ENCODE measurements at places on chromosomes 7 and 10.

DNA sequence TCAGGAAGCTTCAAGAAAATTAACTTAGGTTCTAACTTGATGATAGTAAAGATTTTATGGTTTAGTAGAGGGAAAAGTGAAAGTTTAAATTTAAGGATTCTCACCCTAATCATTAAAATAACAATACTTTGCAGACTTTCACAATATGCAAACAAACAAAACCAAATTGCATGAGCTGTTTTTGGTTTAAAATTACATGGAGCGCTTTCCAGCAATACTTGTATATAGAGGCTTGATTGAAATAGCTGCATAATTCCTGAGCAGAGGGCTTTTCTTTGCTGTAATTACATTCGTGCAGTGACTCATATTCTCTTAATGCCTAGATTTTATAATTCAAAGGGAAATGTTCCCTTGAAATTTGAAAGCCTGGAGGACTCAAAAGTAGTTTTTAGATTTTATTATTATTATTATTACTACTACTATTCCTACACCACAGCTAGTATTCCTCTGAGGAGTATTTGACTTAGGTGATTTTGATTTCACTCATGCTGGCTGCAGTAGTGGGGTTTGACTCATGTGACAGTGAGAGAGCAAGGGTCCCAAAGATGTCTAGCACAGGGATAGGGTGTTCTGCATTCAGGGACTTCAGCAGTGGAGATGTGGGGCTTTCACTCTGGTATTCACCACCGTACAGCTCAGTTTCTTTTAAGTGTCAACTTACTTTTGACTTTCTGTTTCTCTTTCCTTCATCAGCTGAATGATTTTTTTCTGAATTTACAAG is 138.1 kb downstream of the ADAM22 start:
- DNase-seq, result no peak

DNA sequence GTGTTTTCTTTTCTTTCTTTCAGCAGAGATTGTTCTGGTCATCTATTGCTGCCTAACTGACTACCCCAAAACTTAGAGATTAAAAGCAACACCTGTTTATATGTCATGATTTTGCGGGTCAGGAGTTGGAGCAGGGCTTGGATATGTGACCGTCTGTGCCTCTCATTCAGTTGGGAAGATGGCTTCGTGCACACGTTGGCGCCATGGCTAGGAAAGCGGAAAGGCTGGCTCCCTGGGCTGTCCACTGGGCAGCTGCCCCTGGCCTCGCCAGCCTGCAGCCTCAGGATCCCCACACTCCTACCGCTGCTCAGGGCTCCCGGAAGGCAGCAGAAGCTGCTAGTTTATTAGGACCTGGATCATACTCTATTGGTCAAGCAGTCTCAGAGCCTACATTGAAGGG is 638.1 kb upstream of the FOXK1 start:
- DNase-seq, result no peak

- DNase-seq, result no peak
These were observed 162.1 kb downstream of the TCF7L2 start for GRCh38 chr10:113111900-113112853.

- DNase-seq, result no peak
These were observed 276.8 kb downstream of the ELFN1 start for GRCh38 chr7:1946773-1947450.

DNA sequence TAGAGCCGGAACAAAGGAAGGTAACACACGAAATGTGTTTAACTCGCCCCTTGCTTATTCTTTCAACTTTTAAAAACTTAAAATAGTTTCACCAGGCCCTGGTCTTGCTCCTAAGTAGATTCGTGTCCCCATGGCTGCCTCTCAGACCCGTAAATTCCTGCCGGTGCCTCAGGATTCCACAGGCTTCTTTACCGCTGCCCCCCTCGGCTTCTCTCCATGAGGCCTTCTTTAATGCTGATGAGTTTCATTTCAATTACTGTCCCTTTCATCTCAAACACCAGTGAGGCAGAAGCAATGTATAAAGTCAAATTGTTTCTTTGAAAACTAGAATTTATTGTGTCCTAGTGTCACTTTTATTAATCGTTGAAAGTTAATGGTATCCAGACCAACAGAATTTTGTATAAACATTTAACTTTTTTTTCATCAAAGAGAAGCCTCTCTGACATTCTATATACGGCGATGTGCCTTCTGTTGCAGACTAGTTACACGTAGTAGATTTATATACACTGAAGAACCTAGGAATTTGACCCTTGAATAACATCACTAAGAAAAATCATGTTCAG is 225.2 kb downstream of the C7orf25 start:
- no peak for DNase-seq

GRCh38 chr7:159139639-159140038 is 5.0 kb downstream of the VIPR2 start:
- DNase-seq, result no peak

- DNase-seq, result no peak
These were observed 32.7 kb upstream of the PFKP start for GRCh38 chr10:3034616-3035015.

All from amniotic stem cell (primary cell).